ENCODE measurements at places on chromosomes 7 and 10.

- DNase-seq, result no peak
These were observed 63.4 kb downstream of the HPSE2 start for GRCh38 chr10:99172128-99172738.

DNA sequence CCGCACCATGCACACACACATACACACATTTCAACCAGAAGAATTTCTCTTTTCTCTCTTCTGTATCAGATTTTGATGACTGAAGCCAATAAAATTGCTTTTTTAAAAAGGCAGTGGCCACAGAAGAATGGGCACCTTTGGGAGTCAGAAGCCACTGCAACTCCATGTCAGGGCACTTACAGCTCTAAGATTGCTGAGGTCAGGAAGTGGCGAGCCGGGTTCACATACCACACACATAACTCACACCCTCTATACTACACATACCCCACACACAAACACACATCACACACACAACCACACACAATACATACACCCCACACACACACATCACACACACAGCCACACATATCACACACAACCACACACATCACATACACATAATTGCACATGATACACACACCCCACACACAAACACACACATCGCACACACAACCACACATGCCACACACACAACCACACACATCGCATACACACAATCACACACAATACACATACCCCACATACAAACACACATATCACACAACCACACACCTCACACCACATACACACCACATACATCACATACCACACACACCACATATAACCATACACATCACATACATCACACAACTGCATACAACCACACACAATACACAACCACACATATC lies 31.2 kb downstream of the GPRIN2 start:
- DNase-seq, result no peak

DNA sequence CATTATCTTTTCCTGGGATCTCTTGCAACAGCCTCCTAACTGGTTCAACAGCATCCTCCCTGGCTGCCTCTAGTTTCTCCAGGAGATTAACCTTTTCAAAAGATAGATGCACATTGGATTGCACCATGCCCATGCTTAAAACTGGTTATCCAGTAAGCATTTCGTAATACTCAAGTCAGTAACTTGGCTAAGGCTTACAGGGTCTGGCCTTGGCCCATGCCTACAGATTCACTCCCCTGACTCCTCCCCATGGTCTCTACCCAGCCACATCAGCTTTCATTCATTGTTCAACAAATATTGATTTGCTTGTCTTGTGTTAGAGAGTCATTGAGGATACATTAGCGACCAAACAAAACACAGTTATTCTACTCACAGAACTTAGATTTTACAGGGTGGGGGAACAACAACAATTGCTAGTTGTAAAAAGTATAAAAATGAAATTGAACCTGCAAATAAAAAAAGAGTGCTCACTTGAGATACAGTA lies 1.8 kb upstream of the KIF20B start:
- DNase-seq, result no peak

DNA sequence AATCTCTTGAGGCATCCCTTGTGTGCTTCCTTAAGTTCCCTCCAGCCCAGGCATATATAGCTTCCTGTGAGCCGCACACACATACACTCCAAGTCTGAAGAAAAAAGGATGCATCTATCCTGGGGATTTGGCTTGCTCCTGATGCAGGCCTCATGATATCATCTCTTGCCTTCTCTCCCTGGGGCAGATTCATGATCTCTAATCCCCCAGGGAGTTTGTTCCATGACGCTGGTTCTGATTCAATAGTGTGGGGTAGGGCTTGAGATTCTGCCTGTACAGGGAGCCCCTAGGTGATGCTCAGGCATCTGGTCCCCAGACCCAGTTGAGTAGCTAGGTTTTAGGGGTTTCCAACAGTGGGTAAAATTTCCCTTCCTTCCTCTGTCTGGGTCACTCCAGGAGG lies 1.5 kb downstream of the PON1 start:
- no peak for DNase-seq

GRCh38 chr7:150376560-150376959 lies 2.6 kb upstream of the ZNF775 start:
- no peak for DNase-seq

DNA sequence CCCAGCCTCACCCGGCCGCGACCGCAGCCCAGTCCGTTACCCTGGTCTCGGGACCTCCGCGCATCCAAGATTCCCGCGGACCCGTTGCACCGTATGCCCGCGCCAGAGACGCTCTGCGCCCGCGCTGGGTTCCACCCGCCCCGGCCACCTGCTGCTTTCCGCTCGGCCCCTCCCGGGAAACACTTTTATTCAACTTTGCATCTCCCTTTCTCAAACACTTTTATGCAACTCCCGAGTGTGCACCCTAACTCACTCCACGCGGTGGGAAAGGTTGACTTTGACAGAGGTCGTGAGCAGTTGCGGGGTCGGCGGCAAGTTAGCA lies at the start of gene ODAD2:
Gene ODAD2, minus strand, starts transcription at position 126 of the 322 bp plus-strand sequence. CDS start 3,937 bp downstream, outside the sequence.
- no peak for DNase-seq

DNA sequence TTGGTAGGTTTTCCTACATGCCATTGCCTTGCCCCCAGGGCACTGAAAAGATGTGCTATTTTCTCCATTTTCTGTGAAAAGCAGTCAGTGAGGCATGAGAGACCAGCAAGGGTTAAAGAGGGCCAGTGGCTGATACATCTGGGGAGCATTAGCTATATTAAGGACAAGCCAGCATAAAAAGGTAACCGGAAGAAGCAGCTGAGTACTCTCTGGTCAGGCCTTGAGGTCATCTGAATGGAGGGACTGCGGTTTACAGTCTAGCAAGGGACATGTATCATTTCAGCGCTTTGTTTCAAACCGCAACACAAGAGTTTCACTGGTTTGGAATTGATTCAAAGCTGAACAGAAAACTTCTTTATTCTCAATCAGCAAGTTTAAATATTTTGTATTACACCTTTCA lies 120.4 kb downstream of the EPDR1 start:
- DNase-seq, result no peak

DNA sequence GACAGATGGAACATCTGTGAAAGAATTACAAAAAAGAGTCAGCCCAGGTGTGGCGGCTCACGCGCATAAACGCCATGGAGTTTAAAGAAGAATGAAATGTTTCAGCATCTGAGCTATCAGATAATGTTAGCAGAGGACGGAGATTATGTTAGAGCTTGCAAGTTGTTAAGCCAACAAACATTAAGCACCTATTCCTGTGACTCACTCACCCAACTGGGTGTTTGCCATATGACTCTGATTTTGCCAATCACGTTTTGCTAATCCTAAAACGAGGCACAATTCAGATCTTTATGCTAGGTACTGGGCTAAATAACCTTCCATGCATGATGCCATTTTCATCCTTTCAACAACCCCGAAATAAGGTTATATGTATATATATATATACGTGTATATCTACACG lies 29.0 kb upstream of the CCNY start:
- DNase-seq, result no peak
